Heart left ventricle (tissue), 16 donors: ENCODE measurements at places on chromosomes 2 and 18. TPM values are rescaled to one million over a fixed set of nuclear protein-coding genes. Genes with fewer than 3 reads are reported as not detected.

GRCh38 chr2:147450661-147451510 is 393.9 kb upstream of the ACVR2A start:
- no peak for DNase-seq

- no peak for DNase-seq
Observed at GRCh38 chr18:48784656-48785055, 166.1 kb downstream of the SMAD7 start.

DNA sequence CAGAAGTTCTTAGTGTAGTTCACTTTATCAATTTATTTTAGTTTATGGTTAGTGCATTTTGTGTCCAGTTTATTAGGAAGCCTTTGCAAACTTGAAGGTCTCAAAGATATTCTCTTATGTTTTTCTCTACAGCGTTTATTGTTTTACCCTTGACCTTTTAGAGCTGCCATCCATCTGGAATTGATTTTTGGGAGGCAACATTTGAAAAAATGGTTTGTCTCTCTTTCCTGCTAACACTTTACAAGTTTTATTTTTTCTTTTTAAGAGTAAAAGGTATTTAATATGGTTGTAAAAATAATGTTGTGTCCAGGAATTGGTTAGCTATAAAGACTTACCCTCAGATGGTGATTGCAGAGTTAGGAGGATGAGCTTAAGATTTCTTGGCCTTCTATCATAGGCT is 14.0 kb downstream of the GORASP2 start:
- DNase-seq = no peak

DNA sequence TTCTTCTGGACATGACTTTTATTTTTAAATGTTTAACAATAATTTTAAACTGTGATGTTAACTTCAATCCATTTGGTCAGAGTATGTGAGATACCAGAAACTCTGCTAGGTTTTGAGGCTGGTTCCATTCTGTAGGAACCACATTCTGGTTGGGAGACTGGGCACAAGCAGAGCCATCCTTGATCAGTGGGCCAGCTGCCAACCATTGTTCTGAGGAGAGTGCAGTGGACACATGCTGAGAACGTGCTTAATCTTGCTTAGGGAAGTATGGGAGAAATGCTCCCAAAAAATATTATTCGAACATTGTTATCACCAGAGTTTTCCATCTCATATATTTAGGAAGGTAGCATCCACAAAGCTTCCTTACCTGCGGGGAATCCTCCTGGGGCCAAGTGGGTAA is 155.8 kb downstream of the RTN4 start:
- no peak for DNase-seq

The LYPD6 gene
- total RNA-seq = 0.11 TPM
